Ureter (tissue), 1 donor: ENCODE measurements at places on chromosomes 3 and 15. TPM values are rescaled to one million over a fixed set of nuclear protein-coding genes. Genes with fewer than 3 reads are reported as not detected.

Gene WNT5A
- total RNA-seq, result 152 TPM

Gene PODXL2
- total RNA-seq, result 15.9 TPM

Gene IQCB1
- 37.2 TPM for total RNA-seq

Gene CD200R1
- 1.8 TPM for total RNA-seq

Gene GNAT1
- not detected for total RNA-seq

Gene AADACL2
- total RNA-seq, result not detected

Gene ZBTB11
- 19.1 TPM for total RNA-seq

DNA sequence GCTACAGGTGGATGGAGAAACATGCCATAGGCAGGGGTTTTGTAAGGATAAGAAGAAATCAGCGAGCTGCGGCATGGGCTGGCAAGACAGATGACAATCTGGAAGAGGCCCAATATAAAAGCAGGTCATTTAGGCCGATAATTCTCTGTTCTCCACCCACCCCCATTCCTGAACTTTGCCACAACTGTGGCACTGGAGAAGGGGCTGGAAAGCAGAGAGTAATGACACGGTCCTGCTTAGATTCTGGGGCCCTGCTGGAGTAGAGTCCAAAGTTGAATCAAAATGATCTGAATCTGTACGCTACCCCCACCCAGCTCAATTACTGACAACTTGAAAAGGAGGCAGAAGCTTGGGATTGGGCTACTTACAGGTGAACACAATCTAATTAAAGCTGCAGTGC, 18.4 kb upstream of the BUB1B start:
- DNase-seq, result no peak

DNA sequence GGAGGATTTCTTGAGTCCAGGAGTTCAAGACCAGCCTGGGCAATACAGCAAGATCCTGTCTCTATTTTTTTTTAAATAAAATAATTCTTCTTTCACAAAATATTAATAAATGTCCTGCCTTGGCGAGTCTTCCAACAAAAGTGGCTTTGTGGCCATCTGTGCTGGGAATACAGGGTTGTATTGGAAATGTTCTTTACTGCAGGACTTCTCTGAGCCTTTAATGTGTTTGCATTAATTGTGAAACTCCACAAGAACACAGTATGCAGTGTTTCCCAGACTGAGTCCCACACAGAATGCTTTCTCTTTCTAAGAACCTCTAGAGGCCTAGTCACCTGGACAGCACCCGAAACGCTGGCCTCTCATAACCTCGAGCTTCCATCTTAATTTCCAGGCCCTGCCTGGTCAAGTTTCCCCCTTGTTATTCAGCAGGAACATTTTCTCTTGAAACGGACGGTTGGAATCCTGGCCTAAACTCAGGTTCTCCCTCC, 85.4 kb upstream of the ARRDC4 start:
- DNase-seq, result no peak

GRCh38 chr3:45841420-45841756, 531 bp downstream of the LZTFL1 start:
- no peak for DNase-seq

DNA sequence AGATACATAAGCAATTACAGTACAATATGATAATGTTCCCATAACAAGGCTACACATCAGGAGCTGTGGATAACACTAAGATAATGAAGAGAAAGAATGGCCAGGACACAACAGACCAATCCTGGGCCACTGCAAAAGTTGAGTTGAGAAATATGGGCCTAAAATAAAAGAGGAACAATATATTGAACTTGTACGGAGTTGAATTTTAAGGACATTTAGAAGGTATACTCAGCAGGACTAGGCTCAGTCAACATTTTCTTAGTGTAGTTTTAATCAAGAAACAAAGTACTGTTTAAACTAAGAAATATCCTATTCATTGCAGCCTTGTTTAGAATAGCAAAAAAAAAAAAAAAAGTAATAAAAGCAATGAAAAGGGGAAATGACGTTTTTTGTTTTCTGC, 24.3 kb downstream of the HERC1 start:
- no peak for DNase-seq

DNA sequence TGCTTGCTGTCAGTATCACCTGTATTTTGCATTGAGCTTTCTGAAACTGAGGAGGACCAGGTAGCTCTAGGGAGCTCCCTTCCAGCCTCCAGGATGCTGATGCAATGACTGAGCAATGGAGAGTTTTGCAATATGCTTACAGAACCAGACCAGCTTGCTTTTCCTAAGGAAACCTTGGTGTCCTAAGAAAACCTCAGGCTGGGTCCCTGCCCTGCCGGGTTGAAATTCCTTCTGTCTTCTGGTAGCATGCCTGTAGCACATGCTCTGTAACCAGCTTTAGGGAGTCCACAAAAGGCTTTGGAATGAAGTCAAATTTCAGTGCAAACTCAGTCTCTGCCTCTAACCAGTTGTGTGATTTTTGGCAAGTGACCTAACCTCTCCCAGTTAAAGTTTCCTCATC, 65.8 kb upstream of the GSK3B start:
- peak; percentile 70 for DNase-seq

- DNase-seq, result no peak
These were observed 288.3 kb downstream of the CNTN6 start for GRCh38 chr3:1380926-1381646.

DNA sequence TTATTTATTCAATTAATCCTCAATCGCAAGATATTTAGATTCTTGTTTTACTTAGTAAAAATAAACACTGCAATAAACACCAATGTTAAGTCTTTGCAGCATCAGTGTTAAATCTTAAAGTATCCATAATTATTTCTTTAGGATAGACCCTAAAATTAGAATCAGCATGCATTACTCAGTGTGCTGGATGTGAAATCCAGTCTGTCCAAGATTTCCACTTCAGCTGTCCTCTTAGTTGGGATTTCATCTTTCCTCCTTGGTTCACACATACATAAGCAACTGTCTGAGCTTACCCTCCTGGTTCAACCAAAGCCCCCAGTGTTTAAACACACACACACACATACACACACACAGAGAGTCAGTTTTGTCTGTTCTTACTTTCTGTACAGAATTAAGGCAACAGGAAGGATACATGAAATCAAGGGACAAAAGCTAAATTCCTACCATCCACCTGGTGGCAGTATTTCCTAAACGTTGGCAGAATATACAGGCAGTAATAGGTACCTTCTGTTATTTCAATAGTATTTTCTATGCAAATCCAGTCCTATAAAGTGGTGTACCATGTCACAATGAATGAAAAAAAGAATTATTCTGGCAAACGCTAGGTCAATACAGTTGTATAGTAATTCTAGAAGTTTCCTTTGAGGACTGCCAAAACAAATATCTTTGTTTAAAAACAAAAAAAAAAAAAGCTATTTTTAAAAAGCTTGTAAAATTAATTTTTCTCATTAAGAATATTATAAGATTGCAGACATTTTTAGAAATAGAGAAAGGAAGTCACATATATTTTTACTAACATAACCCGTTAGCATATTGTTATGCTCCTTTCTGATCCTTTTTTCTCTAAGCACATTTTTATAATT, 27.3 kb upstream of the DMXL2 start:
- DNase-seq, result peak; percentile 51

- DNase-seq, result no peak
These were observed 492.6 kb downstream of the RBMS3 start for GRCh38 chr3:29773481-29773880.

- DNase-seq, result peak; percentile 85
These were observed 788 bp upstream of the WDR73 start for GRCh38 chr15:84654689-84655453.

GRCh38 chr3:14462738-14463137, 60.3 kb downstream of the SLC6A6 start:
- DNase-seq, result no peak

GRCh38 chr3:185559706-185560090, 7.3 kb upstream of the LIPH start:
- no peak for DNase-seq

GRCh38 chr3:159850481-159850880, 138.2 kb upstream of the IL12A start:
- no peak for DNase-seq

DNA sequence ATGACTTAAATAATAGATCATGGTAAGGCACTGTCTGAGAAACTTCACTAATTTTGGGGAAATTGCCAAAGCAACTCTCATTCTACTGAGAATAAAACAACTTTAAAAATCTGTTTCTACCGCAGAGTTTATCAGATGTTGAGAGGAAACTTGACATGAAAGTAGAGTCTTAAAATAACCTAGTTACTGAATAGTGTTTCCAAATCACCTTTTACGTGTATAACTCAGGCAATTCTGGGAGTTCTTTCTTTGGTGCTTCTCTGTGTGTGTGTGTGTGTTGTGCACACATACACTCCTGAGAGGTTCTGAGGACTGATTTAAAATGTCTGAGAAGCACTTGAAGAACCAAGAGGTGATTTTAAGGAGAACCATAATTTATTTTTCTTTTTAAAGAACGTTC, 236.6 kb downstream of the SV2B start:
- no peak for DNase-seq

DNA sequence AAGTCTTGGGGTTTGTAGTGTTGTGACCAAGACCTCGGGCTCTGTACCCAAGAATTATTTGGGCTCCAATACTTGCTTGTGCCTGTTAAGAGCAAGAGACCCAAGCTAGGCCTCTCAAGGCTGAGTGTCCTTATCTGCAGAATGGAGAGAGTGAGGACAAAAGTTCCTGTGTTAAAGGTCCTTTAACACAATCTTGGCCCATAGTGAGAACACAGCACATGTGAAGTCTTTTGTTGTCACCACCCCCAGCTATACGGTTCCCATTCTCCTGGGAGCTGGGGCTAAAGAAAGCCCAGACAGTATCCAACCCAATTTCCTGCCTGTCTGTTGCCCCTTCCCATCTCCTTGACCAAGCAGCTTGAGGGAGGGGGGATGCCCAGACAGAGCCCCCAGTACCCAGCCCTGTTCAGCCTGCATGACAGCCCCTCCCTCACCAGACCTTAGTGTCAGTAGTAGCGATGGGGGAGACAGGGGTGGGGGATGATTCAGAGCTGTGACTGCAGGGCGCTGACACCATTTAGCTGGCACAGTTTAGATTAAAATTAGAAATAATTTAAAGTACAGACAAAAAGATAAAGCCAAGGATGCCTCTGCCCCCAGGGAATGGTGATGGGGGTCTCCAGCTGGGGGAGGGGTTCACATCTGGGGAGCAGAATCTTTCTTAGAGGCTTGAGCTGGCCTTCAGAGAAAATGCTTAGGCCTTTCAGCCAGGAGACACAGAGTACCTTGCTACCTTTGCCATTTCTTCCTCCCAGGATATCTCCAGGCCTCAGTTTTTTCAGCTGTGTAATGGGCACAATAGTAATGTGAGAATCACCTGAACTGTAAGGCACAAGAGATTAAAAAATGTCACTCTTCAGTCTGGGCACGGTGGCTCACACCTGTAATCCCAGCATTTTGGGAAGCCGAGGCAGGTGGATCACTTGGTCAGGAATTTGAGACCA, 2.7 kb downstream of the PRKCD start:
- DNase-seq, result no peak

GRCh38 chr3:117874028-117874690, 1160.5 kb downstream of the IGSF11 start:
- DNase-seq, result no peak

DNA sequence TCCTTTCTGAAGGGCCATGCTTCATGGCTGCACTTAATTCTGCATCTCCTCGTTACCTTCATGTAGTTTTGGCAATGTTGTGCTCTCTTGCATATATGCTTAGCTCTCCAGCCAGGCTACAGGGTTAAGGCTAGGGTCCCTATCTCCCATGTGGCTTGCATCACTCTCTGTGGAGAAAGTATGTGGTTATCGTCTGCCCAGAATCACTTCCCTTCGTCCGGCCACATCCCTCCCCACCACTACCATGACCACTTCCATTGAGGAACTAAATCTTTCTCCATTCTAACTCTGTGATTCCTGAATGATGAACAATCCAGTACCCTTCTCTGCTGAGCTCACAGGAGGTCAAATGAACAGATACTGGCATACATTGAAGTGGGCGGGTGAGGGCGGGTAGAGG, 34.0 kb downstream of the WWTR1 start:
- no peak for DNase-seq

GRCh38 chr3:102229062-102229655, 205.7 kb upstream of the ZPLD1 start:
- peak; percentile 81 for DNase-seq

DNA sequence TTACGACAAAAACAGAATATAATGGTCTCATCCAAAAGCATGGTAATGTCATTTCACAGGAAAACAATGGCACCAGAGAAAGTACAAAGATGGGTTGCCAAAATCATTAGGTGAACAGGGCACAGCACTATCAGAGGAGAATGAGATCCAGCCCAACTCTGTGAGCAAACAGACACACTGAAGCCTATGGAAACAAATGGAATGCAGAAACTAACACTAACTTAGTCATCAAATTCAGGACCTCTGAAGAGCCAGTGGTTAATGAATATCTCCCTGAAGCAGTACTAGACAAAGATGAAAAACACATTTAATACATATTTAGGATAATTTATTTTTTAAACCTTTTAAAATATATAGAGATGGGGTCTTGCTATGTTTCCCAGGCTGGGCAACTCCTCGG, 14.6 kb upstream of the RPS17 start:
- no peak for DNase-seq

DNA sequence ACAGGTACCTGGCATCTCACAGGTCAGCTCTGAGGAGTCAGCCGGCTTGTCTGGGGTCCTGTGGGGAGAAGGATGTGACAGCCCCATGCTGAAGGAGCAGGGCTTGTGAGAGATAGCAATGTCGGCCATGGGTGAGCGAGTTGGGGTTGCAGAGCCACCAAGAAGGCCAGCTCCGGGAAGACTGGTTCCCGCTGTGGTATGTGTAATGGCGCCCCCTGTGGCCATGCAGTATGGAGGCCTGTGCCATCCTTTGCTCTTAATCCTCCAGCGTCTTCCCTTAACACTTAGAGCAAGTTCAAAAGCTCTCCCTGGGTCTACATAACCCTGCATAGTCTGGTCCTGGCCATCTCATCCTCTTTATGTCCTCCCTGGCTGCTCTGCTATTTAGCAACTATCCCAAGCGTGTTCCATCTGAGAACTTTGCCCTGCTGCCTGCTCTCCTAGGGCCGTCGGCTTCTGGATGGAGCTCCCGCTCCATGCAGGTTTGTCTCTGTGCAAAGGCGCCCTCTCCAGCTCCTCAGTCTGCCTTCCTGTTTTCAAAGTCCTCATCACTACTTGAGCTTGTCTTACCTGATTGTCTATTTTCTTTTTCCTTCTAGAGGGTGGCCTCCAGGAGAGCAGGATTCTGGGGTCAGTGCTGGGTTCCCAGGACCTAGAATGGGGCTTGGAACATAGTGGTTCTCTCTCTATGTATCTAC, 40.8 kb upstream of the IQCF6 start:
- no peak for DNase-seq

- no peak for DNase-seq
These were observed 4.5 kb upstream of the GSK3B start for GRCh38 chr3:120098710-120099109.

- DNase-seq, result no peak
These were observed 12.3 kb upstream of the NR1I2 start for GRCh38 chr3:119769394-119770149.

DNA sequence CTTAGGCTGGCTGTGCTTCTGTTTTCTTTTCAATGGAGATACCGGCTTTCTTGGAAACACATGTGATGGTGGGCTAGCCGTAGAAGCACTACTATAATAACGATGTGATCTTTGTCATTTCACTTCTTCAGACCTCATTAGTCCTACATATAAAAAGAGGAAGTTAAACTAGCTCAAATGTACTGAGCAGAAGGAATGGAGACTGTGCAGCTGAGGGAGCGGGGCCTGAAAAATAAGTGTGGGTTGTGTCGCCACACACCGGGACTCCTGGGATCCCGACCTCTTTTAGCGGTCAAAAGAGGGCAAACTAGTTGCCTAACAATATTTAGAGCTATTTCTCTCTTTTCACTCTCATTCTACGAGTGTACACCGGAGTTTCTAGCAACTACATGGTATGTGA, 1.0 kb upstream of the RNF7 start:
- no peak for DNase-seq
